Stimulated activated CD8-positive, alpha-beta memory T cell treated with anti-CD3 and anti-CD28 coated beads, Interleukin-15, amount 100 ng/mL, for 1 hour (primary cell): ENCODE measurements at places on chromosomes 4 and X.

GRCh38 chrX:15860921-15861320 is 6.3 kb upstream of the AP1S2 start:
- no peak for DNase-seq

DNA sequence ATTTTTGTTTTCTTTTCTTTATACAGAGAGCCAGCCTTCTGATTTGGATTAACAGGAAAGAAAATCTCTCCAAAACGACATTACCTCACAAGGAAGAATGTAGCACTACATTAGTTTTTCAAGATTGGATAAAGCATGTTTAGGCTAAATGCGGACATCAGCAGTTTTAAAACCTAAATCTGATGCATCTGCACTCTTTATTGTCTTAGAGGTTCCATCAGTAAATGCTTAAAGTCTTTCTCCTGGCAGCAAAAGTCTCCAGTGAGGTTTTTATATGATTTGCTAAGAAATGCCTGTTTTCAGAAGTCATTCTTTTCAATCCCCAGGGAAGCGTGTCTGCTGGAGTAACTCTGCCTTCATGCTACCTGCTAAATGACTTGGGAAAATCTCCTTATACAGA is 912.9 kb upstream of the INTU start:
- DNase-seq = no peak

DNA sequence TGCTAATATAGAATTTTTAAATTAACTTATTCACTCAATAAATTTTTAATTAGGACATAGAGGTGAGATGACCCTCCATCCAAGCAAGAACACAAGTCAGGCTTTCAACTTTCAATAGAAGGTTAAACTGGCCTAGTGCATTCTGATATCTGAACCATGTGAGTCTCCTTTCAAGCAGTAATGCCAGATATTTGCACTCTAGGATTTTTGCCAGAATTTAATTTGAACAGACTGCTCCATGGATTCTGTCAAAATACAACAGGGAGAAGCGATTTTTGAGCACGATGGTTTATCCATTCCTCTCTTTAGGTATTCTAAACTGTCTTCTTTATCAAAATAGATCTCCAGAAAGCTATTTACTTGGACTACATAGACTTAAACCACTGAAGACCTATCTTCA is 72.0 kb upstream of the DCLK2 start:
- DNase-seq = no peak

- no peak for DNase-seq
These were observed 450.3 kb upstream of the PCDH7 start for GRCh38 chr4:30269850-30270249.

DNA sequence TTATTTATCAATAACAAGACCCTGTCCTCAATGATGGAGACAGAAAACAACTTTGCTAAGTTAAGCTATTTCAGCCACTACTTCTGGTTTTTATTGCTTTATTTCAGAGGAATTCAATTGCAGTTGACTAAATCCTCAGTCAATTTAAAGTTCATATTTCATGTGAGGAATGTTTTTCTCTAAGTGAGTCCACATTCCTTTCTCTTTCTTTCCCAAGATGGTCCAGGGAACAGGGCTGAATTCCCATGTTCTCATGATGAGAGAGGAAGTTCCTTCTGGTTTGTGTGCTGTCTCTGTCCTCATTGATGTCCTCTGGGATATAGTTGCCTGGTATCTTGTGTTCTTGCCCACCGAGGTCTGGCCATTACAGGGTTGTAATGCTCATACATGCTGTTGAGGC is 117.2 kb downstream of the SLIT2 start:
- DNase-seq = no peak

DNA sequence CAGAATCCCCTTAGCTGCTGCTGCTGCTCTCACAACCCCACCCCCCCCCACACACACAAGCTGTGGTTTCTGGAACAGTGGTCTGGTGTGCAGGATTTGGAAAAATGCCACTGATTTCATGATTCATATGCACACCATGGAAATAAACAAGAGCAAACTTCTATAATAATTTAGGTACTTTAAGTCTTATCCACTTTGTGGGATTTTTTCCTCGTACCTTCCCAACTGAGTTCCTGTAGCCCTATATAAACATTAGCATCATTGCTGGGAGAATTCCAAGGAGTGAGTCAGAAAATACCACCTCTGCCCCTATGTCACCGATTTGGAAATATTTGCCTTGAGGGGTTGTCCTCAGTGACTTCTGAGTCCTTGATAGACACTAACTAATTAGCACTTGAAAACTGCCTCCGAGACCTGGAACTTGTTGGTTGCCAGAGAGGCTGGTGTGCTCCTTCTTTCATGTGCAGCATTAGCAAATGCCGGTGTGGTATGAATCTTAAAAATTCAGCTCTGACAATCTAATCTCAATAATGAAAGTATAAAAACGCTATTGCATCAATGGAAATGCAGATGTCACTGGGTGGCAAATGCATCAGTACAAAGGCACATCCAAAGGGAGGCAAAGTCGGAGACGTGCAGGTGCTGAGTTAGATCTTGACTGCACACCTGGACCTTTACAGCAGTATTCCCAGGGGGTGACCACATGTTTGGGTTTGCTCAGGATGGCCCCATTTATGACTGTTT is 61.8 kb downstream of the CPE start:
- DNase-seq = no peak
